Hematopoietic multipotent progenitor cell treated with erythropoietin and hydrocortisone succinate and interleukin-3 and kit ligand, for 15 days (in vitro differentiated cells): ENCODE measurements at places on chromosomes 16 and 17.

- no peak for DNase-seq
These were observed 9.1 kb upstream of the CACNG3 start for GRCh38 chr16:24246911-24247607.

- DNase-seq, result no peak
These were observed 55.3 kb upstream of the RBFOX3 start for GRCh38 chr17:79666111-79666510.

DNA sequence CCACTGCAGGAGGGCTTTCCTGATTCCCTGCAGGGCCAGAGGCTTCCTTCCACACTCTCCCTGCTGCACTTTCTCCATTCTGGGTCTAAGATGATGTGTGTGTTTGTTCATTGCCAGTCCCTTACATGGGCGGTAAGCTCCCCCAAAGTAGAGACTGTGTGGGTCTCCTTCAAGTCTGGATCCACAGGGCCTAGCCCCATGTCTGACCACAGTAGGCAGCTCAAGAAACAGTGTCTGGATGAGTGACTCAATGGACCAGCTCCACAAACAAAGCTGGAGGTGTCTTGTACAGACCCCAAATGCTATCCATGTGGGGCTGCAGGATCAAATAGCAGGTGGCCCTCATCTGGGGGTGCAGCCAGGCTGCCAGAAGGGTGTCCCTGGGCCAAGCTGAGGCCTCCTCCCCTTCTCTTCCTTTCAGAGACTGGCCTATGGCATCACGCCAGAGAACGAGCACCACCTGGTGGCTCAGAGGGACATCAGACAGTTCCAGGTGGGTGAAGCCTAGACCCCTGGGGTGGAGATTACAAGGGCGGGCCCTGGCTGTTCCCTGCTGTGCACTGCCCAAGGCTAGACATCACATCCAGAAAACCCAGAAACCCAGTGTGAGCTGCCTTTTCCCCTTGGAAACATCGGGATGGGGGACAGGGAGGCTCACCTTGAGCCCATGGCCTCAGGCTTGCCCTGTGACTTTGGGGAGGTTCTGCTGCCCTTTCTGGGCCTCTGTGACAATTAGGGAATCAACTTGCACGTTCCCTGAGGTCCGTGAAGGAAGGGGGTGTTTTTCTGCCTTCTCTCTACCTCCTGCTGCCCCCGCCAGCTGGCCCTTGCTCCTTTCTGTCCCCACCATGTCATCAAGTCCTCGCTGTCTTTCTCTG, 45.9 kb downstream of the SLC6A2 start:
- peak; percentile 14 for DNase-seq

GRCh38 chr17:5068236-5068635, 10.0 kb upstream of the ZFP3 start:
- no peak for DNase-seq

DNA sequence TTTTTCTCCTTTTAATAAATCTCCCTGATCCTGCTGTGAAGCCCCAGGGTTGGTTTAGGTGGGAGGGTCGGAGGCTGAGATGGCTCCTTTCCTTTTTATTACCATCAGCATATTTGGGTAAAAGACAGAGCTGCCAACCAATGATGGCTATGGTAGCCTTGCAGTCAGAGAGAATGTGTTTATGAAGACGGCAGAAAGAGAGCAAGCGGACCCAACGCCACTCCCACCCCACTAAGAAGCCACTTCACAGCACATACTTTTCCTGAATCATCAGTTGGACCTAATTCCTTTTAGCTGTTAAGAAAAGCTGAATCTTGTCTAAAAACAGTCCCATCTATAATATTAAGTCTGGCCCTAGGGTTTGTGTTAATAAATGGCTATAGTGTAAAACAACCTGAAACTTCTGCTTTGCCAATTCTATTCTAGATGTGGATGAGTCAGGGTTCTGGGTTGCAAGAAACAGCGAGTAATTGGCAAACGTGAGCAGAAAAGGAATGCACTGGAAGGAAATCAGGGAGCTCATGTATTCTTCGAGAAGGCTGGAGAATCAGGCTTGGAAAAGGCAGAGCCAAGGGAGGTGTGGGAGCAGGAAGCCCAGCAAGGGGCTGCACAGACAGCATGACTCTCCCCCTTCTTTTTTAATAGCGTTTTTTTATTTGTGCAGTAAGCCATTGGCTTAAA, 34.0 kb upstream of the PRKCA start:
- DNase-seq, result no peak

DNA sequence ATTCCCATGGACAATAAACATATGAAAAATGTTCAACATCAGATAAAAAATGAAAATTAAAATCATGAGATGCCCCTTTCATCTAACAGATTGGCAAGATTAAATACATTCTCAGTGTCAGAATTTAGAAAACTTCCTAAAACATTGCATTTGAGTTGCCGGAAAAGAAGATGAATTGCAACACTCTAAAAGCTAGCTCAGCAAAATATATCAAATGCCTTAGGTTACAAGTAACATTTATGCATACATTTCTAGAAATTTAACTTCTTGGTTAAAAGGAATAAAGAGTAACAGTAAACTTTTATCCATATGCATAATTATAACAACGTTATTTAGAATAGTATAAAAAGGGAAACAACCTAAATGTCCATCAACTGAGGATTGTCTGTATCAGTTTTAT, 239.0 kb downstream of the PMP22 start:
- no peak for DNase-seq

DNA sequence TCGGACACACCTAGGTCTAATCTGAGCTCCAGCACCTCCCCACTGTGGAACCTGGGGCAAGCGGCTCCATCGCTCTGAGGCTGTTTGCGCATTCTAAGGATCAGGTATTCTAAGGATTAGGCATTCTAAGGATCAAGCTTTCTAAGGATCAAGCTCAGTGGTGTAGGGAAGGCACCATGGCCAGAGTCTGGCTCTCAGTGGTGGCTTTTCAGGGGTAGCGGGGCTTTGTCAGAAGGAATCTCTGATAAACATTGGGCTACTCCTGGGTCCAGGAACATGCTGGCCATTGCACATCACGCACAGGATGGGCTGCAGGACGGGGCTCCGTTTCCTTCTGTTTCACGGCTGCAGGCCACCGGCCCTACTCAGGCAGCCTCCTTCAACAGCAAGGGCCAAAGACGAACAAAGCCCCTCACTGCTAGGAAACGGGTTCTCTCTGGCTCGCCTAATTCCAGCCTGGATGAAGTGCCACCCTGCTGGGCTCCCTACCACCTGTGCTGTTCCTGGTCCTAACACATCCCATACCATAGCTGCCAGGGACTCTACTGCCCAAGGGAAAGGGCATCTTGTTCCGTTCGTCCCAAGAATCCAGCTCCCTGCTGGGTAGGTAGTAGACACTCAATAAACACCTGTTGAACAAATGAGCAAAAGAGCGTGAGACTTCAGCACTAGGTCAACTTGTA, 5.5 kb downstream of the C1QTNF1 start:
- DNase-seq, result no peak

DNA sequence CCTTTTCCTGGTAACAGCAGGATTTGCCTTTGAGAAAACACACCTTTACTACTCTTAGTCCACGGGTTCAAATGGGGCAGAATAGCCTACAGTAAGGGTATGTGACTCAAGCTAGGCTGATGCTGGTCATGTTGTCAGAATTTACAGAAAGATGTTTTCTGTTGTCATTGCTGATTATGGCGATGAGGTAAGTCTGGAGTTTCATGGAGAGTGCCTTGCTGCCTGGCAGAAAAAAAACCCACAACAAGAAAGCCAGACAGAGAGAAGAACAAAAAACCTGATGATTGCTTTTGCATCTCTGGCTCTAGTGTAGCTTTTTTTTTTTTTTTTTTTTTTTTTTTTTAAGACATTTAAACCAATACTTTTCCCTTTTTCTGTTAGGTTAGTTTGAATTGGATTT, 47.9 kb downstream of the SLC6A4 start:
- no peak for DNase-seq

DNA sequence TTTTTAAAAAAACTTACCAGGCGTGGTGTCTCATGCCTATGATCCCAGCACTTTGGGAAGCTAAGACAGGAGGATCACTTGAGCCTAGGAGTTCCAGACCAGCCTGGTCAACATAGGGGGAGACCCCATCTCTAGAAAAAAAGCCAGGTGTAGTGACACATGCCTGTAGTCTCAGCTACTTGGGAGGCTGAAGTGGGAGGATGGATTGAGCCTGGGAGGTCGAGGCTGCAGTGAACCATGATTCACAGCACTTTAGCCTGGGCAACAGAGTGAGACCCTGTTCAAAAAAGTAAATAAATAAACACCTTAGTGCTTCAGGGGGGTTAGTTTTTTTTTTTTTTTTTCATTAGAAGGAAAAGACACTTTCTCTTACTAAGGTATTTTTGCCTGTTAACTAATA, 58.9 kb upstream of the LRRC37A3 start:
- DNase-seq, result no peak

GRCh38 chr17:72068643-72069042, 52.2 kb upstream of the SOX9 start:
- no peak for DNase-seq

- no peak for DNase-seq
These were observed 2.1 kb downstream of the CPPED1 start for GRCh38 chr16:12801511-12802042.

DNA sequence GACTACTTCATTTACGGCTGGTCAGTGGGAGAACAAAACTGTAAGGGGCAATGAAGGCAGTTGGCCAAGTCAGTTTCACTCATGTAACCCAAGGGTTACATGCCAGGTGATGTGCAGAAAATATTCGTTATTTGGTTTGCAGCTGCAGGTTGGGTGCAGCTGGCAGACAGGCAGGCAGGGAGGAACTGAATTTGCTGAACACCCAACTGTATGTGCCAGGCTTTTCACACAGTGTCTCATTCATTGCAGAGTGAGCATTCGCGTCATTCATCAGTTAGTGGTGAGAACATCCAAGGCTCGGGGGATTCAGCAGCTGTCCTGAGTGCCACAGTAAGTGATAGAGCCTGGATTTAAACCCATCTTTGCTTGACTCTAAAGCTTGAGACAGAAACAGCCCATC, 59.7 kb downstream of the ABCC6 start:
- DNase-seq, result no peak
